ENCODE measurements at places on chromosomes 3 and 15.

DNA sequence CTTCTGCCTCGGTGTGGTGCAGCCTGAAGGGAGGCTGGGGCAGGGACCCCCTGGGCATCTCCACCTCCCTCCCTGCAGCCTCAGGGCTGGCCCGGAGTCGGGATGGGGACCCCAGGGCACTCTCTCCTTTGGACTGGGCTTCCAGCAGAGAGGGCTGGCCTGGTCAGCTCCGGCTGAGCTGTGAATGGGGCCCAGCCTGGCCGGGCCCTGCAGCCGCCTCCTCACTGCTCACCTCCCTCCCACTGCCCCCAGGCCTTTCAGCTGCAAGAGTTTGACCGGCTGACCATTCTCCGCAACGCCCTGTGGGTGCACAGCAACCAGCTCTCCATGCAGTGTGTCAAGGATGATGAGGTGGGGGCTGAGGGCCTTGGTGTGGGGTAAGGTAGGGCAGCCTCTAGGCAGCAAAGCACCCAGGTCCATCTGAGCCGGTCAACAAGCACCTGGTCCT, 36.0 kb downstream of the PSTPIP1 start:
- peaks cover 18% of the 10 kb centered on the region for H3K4me1 ChIP-seq
- no peaks in the 10 kb centered on the region for H3K27me3 ChIP-seq
- no peak for DNase-seq
- H3K27ac ChIP-seq = no peak overlapping the region
- no peak overlapping the region for H3K4me3 ChIP-seq

DNA sequence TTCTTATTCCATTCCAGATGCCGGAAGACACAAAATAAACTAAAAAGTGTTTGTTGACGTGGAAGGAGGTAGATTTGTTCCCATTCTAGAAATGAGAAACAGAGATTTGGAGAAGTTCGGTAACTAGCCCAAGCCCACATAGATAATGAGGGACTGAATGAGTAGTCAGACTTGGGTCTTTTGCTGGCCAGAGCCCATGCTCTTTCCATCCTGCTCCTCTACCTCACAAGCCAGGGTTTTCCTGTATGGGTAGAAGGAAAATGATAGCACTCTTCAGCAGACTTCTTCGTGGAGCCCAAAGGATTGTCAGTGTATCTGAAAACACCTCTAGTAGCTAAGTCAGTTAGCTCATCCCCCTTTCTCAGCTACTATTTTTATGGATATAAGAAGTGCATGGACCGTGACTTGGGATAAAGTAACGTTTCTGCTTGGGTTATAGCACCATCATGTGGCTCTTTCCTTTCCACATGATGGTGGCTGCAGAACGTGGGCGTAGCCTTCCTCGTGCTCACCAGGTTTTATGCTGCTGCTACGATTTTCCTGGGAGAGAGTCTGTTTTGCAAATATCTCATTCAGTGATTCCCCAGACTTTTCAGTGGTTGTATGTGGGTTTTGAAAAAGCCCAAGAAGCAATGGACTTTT, 84.6 kb downstream of the DGKG start:
- H3K27ac ChIP-seq = no peak overlapping the region
- DNase-seq = no peak
- H3K27me3 ChIP-seq = no peaks in the 10 kb centered on the region

- no peaks in the 10 kb centered on the region for H3K36me3 ChIP-seq
- no peak overlapping the region for H3K4me3 ChIP-seq
- H3K4me1 ChIP-seq = peaks cover 4% of the 10 kb centered on the region
- no peak for DNase-seq
- no peak overlapping the region for H3K27ac ChIP-seq
Measured at GRCh38 chr3:27311400-27311799, 57.8 kb downstream of the NEK10 start.

- H3K4me1 ChIP-seq = no peaks in the 10 kb centered on the region
- DNase-seq = no peak
- H3K36me3 ChIP-seq = no peaks in the 10 kb centered on the region
Measured at GRCh38 chr15:87866961-87867360, 389.6 kb downstream of the NTRK3 start.

- no peaks in the 10 kb centered on the region for H3K4me1 ChIP-seq
- H3K36me3 ChIP-seq = no peaks in the 10 kb centered on the region
- DNase-seq = no peak
- no peaks in the 10 kb centered on the region for H3K27me3 ChIP-seq
- no peak overlapping the region for H3K27ac ChIP-seq
Measured at GRCh38 chr3:167773584-167773983, 38.1 kb downstream of the SERPINI1 start.

Measured in thymus (tissue), 14 donors.